RWPE1 (cell line): ENCODE measurements at places on chromosomes 12 and 14.

DNA sequence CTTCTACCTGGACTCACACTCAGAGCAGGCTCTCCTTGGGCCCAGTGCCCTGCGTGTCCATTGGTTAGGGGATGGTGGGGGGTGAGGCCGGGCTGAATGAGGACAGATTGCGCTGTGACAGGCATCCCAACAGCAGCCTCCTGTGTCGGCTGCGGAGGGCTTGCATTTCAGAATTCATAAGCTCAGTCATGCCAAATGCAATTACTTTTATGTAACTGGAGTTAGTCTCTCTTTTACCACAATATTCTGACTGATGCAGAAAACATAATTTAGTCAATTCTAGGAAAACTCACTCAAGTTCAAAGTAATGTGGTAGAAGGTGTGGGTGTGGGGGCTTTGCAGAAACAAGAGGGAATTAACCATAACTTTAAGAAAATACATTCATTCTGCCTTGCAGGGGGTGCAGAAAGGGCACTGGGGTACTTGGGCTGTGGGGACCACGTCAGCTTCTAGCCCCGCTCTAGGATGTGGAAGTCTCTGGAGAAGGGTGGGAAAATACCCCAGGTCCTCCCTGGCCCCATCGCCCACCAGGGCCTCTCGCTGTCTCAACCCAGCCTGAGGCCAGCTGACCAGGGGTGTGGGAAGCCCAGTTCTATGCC, 257.7 kb downstream of the ADGRD1 start:
- no peak for DNase-seq

DNA sequence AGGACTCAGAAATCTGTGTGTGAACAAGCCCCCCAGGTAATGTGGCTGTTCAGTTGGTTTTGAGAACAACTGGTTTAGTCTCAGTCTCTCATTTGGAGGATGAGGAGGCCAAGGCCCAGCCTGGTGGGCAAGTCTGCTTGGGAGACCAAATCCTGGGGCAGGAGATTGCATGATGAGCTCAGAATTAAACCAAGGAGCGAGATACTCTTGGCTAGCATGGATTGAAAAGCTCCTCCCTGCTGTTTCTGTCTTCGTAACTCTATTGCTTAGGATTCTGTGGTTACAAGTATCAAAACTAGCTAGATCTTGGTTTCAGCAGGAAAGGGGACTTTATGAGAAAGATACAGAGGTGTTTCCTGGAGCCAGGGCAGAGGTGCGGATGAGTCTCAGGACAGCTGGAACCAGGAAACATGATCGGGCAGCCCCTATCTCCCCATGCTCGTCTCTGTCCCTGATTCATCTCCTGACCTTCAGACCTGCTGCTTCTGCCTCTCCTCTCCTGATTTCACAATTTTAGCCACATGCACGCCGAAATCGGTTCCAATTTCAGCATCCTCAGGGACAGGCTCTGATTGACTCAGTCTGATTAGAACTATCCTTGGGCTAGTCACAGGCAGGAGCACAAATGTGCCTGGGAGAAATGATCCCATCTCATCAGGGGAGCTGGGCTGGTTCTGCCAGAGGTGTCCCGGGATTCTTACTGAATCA, 40.2 kb upstream of the RIN3 start:
- DNase-seq: no peak

GRCh38 chr14:70525691-70526090, 9.1 kb downstream of the ADAM20 start:
- no peak for DNase-seq

GRCh38 chr14:89723930-89724627, 230.5 kb downstream of the EFCAB11 start:
- DNase-seq: no peak

GRCh38 chr14:69696633-69697557, 70.0 kb upstream of the SRSF5 start:
- no peak for DNase-seq

DNA sequence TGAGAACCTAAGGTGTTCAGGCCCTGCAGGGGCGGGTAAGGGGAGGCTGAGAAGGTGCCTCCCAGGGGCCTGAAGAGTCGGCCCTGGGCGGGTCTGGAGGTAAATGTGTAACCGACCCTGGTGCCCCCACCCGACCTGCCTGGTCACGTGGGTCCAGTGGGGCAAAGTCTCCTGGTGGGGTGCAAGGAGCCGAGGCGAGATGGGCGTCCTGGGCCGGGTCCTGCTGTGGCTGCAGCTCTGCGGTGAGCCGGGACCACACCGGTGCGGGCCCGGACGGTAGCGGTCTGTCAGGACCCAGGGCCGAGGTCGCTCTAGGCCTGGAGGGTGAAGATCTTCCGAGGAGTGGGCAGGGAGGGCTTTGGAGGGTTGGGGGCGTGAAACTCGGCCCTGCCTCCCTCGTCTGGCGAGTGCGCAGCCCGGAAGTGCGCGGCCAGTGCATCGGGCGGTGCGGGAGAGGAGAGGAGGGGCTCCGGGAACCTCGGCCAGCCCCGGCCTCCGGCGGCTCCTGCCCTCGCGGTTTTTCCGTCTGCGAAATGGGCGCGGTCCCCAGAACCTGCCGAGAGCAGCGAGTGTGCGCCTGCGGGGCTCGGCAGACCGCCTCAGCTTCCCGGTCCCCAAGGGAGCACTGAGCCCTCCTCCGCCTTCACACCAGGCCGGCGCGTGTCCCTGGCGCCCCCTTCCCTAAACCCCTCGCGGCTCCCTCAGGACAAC, at the start of gene AMN:
AMN (plus strand) TSS at position 174 of the 711 bp plus-strand sequence; CDS start at position 200, 26 bp downstream.
- DNase-seq: no peak

DNA sequence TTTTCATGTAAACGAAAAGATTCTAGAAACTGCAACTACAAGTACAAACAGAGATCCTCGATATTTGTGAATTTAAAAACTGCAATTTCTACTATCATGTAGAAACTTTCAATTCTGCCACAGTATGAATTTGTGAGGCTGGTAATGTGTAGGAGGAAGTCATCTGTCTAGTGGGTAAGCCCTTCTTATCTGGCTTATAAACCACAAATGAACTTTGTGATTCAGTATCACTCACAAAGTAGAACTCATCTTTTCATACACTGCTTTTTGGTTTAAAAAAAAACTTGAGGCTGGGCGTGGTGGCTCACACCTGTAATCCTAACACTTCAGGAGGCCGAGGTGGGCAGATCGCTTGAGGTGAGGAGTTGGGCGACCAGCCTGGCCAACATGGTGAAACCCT, 20.7 kb downstream of the GTF2A1 start:
- no peak for DNase-seq

DNA sequence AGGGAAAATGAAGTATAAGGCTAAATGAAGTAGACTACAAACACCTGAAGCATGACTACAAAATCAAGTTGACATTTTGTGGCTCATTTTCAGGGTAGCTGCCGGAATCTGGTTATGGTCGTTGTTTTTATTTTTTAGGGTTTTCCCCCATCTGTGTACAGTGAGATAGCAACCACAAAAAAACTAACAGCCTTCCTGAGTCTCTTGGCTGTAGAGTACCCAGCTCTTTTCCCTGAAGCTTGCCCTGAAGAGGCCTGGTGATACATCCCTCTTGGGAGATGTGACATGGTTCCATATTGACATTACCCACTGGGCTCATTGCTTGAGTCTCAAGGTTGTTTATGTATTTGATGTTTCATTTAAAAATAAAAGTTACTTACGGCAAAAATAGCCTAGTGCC, 424.0 kb downstream of the ZFP36L1 start:
- DNase-seq: no peak

GRCh38 chr12:104057771-104058197, 6.5 kb upstream of the HCFC2 start:
- DNase-seq: peak; percentile 25

DNA sequence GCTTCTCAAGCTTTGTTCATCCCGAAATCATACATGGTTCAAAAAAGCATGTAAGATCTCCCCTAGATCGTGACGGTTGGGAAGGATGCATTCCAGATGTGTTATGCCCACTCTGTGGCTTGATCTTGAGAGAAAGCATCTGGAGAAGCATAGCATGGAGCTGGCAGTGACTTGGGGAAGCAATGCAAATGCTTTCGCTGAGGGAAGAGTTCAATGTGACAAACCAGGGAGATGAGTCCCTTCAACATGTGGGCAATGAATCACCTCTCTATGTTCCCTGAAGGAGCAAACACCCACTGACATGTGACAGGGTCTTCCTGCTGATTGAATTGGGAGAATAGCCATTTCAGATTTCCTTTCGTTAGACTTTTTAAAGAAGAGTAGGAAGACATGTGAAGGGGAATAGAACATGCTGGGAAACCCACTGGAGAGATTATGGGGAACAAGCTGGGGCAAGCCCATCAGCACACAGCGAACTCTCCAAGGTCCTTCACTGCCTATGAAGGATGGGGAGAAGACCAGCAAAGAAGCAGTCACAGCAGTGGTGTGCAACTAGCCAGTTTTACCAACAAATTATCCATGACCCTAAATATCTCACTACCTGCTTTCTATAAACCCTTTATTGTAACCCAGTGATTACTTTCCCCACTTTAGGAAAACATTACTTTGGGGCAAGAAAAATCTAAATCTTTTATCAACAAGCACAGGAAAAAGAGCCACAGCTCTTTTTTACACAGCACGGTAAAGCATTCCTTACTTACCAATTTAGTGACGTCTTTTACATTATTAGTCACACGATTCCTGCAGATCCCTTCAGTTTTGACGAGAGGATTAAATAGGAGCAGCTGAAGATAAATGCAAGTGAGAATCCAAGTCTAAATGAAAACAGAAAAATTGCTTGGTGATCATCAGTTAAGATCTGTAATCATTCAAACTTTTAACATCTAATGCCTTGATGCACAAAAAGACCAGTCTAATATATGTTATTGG, 35.0 kb downstream of the KITLG start:
- DNase-seq: no peak

DNA sequence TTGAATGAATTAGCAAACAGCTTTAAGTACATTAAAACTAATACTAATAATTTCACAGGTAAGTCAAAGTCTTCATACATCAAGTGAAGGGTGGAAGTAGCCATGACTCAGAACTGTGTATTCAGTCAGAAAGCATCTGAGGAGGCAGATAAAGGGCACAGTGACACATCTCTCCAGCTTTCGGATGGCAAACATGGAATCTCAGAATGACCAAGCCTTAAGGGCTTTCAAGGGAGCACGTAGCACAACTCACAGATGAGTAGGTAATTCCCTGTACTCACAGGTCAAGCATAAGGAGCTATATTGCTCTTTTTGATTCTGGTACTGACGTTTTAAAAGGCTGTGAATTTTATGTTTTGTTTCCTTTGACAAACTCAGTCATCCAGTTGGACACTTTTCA, 56.0 kb downstream of the MDGA2 start:
- DNase-seq: no peak

- DNase-seq: no peak
Observed at GRCh38 chr14:91806716-91807115, 60.6 kb downstream of the TC2N start.

- peak; percentile 26 for DNase-seq
Observed at GRCh38 chr12:103580026-103580425, 7.0 kb upstream of the STAB2 start.

DNA sequence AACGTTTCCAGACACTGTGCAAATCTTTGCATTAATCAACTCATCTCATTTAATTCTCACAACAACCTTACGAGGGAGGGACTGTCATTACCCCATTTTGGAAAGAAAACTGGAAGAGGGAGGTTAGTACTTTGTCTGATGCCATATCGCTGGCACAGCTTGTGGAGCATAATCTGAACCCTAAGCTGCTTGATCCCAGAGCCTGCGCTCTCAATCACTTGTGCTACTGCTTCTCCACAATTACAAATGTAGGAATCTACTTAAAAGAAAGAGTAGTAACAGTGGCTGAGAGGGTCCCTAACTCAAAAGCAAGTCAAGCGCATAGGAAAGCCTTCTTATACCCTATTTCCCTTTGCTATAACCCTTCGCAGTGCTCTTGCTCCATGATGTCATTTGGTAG, 3.2 kb downstream of the EFS start:
- no peak for DNase-seq

- no peak for DNase-seq
Observed at GRCh38 chr14:69214393-69214792, 23.1 kb downstream of the EXD2 start.

DNA sequence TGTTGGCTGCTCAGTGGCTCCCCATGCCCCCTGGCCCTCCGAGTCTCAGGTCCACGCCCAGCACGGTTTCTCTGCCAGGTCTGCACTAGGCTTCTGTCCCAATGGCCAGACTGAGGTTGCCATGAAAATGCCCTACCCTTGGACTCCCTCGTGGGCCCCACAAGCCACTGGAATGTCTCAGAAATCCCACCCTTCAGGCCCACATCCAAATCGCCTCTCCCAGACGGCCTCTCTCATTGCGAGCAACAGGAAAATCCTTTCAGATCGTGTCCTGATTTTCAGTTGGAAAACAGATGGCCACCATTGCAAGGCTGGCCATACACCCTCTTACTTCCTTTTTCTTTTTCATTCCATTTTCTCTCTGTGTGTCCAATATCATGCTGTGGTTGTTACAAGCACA, 77.3 kb downstream of the IRF2BPL start:
- DNase-seq: no peak

DNA sequence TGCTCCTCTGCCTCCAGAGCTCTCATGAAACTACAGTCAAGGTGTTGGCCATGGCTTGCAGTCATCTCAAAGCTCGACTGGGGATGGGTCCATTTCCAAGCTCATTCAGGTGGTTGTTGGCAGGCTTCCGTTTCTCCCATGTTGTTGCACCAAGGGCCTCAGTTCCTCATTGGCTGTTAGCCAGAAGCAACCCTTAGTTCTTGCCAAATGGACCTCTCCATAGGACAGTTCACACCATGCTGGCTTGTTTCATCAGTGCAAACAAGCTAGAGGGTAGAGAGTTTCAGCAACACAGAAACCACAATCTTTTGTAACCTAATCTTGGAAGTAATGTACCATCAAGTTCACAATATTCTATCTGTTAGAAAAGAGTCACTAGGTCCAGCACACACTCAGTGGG, 22.7 kb upstream of the PPM1A start:
- DNase-seq: no peak

DNA sequence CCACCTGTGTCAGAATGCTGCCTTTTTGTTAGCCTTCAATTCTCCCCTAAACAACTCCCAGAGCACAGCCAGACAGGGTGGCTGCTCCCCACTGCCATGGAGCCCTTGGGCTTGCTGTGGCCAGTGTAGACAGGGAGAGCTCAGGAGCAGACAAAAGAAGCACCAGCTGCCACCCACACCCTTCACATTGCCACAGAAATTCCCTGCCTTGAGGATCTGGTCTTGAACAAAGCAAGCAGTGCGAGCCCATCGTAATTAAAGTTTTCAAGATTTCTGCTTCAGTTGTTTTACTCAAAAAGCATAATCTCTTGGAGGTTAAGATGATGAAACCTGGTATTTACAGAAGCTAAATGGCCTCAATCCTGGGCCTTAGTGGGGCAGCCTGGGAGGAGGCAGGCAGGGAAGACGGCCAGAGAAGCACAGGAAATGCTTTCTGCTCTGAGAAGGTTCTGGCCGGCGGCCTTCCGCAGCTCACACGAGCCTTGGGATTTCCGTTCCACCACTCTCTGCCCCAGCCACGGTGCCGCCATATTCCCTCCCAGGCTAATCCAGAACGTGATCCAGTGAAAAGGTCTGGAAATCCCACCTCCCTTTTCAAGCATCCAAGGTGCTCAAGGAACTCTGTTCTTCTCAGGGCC, 535.2 kb downstream of the BCL11B start:
- no peak for DNase-seq
